ENCODE measurements at places on chromosomes 2 and 18.

GRCh38 chr2:143730953-143731260 is 601.7 kb downstream of the ARHGAP15 start:
- peaks cover 12% of the 10 kb centered on the region for H3K4me1 ChIP-seq
- H3K27me3 ChIP-seq: peaks cover 2% of the 10 kb centered on the region
- no peak overlapping the region for H3K4me3 ChIP-seq
- no peak overlapping the region for H3K27ac ChIP-seq

DNA sequence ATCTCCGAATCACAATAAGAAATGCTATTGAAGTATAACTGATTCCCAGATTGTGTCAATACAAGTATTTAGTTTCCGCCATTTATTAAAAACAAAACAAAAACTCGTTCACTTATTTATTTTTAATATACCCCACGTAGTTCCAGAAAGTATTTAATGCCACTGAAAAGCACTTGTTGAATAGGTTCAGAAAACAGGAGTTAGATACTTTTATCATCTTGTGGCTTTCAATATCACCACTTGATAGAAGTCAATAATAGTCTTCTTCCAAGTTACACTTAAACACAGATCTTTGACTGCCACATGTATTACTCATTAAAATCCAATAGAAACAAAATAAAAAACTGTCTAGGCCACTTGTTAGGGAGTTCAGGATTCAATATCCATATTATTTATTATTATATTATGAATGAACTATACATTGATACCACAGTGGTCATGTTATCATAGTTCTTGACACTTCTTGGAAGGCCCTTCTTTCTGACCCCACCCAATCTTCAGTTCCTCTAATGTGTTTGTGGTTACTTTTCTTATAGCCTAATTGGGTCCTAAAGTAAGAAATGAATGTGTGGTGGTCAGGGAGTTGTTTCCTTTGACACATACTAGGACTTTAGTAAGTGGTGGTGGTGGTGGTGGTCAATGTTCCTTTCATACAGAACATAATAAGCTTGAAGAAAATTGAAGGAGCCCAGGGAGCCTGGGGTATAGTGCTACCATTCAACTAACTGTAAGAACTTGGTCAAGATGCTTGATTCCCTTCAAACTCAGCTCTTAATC is 221.3 kb upstream of the ITGA4 start:
- no peak overlapping the region for H3K27ac ChIP-seq
- H3K27me3 ChIP-seq: no peaks in the 10 kb centered on the region
- DNase-seq: no peak
- no peaks in the 10 kb centered on the region for H3K4me1 ChIP-seq

- no peak overlapping the region for H3K27ac ChIP-seq
- H3K4me3 ChIP-seq: no peak overlapping the region
- H3K36me3 ChIP-seq: no peaks in the 10 kb centered on the region
- DNase-seq: no peak
These were observed 467.1 kb downstream of the SUCLG1 start for GRCh38 chr2:83991992-83992391.

DNA sequence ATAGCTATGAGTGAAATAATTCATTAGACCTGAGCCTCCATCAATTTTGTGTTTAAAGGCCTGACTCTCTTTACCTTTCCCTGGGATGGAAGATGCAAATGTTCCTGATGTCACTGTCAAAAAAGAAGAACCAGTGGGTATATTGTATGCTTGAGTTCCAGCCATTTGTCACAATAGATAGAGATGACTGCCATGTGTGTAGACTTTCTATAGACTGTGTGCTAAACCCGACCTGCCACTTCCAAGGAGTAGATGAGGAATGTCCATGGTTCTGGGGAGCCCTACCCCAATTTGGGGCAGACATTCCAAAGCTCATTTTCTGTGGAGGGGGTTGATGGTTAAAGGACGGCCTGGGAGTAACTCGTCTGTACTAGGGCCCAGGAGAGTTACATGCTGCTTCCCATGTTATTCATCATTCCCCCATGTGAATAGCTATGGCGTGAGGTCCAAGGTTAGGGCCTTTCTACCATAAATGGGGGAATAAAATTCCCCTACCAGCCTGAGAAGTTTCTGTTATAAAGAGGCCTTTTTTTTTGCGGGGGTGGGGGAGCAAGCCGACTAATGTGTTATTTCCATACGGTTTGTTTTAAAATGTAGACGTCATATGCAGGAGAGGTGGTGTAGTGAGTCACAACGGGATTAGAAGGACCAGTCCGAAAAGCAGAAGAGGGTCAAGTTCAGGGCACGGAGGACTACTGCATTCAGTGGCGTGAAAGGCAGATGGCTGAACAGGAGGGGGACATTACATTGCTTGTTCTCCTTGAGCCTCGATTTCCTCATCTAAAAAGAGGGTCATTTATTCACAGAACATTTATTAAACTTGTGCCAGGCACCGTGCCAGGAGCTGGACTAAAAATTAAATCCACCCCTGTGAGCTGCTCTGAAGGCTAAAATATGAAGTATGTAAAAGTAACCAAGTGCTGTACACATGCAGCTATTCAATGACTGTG is 24.0 kb downstream of the IL1B start:
- DNase-seq: no peak
- no peak overlapping the region for H3K27ac ChIP-seq
- H3K4me1 ChIP-seq: peaks cover 21% of the 10 kb centered on the region
- H3K27me3 ChIP-seq: peaks cover 37% of the 10 kb centered on the region

DNA sequence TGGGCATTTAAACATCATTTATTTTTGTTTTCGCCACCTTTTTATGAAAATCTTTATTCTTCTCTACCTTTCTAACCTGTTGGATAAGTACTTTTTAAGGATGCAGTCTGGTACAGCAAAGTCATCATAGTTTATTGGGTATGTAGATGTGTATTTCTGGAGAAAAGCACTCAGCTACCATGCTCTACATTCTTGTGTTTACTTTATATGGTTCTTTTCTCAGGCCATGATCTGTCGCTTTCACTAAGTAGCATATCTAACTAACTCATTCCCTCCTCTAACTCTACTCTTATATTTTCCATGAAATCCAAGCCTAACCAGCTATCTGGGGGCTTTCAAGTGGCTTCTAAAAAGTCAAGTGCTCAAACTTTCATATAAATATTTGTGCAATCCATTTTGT is 25.3 kb upstream of the SETBP1 start:
- H3K27ac ChIP-seq: no peak overlapping the region
- H3K4me1 ChIP-seq: no peaks in the 10 kb centered on the region
- H3K36me3 ChIP-seq: no peaks in the 10 kb centered on the region
- no peaks in the 10 kb centered on the region for H3K27me3 ChIP-seq
- DNase-seq: no peak

- H3K4me3 ChIP-seq: no peak overlapping the region
- DNase-seq: no peak
- peaks cover 4% of the 10 kb centered on the region for H3K27me3 ChIP-seq
These were observed 15.7 kb downstream of the PARD6G start for GRCh38 chr18:80231616-80232015.

- no peaks in the 10 kb centered on the region for H3K36me3 ChIP-seq
- H3K27ac ChIP-seq: peak overlapping the region; percentile 96
- H3K27me3 ChIP-seq: peaks cover 28% of the 10 kb centered on the region
- peak; percentile 44 for DNase-seq
- H3K4me3 ChIP-seq: peak overlapping the region; percentile 54
These were observed 147.3 kb downstream of the BCL11A start for GRCh38 chr2:60406192-60406591.

- no peaks in the 10 kb centered on the region for H3K27me3 ChIP-seq
- no peak for DNase-seq
- H3K36me3 ChIP-seq: peaks cover 49% of the 10 kb centered on the region
- peaks cover 34% of the 10 kb centered on the region for H3K4me1 ChIP-seq
These were observed 16.1 kb downstream of the TPGS2 start for GRCh38 chr18:36812678-36813077.

GRCh38 chr18:63331105-63331504 is 11.5 kb upstream of the BCL2 start:
- H3K27me3 ChIP-seq: peaks cover 6% of the 10 kb centered on the region
- no peak for DNase-seq
- H3K27ac ChIP-seq: no peak overlapping the region
- no peak overlapping the region for H3K4me3 ChIP-seq
- no peaks in the 10 kb centered on the region for H3K4me1 ChIP-seq
- H3K36me3 ChIP-seq: peaks cover 51% of the 10 kb centered on the region

GRCh38 chr2:147382322-147382948 is 462.4 kb upstream of the ACVR2A start:
- no peak overlapping the region for H3K4me3 ChIP-seq
- no peaks in the 10 kb centered on the region for H3K4me1 ChIP-seq
- DNase-seq: no peak
- no peak overlapping the region for H3K27ac ChIP-seq
- no peaks in the 10 kb centered on the region for H3K36me3 ChIP-seq

DNA sequence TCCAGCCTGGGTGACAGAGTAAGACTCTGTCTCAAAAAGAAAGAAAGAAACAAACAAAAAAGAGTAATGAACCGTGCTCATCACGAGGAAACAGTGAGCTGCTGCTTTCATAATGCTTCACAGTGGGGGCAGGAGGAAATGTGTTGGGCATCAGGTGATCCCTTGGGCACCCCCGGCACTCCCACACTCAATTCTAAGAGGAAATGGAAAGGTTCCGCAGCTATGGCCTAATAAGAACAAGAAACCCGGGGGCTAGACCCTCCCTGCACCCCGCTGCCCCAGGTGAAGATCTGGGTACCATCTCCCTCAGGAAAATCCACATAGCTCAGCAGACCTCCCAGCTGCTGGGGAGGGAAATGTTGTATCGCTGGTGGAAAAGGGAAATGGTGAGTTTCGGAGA is 118.9 kb downstream of the LPIN1 start:
- H3K4me1 ChIP-seq: peaks cover 30% of the 10 kb centered on the region
- H3K27me3 ChIP-seq: no peaks in the 10 kb centered on the region
- peaks cover 16% of the 10 kb centered on the region for H3K36me3 ChIP-seq
- H3K4me3 ChIP-seq: no peak overlapping the region
- H3K27ac ChIP-seq: no peak overlapping the region
- no peak for DNase-seq

- H3K36me3 ChIP-seq: peaks cover 67% of the 10 kb centered on the region
- no peaks in the 10 kb centered on the region for H3K27me3 ChIP-seq
- H3K4me1 ChIP-seq: no peaks in the 10 kb centered on the region
- no peak for DNase-seq
- no peak overlapping the region for H3K27ac ChIP-seq
- no peak overlapping the region for H3K4me3 ChIP-seq
These were observed 63.3 kb downstream of the DNAJC10 start for GRCh38 chr2:182779323-182779722.

GRCh38 chr2:212914392-212914791 is 237.0 kb downstream of the IKZF2 start:
- no peaks in the 10 kb centered on the region for H3K36me3 ChIP-seq
- H3K4me3 ChIP-seq: no peak overlapping the region
- H3K27me3 ChIP-seq: no peaks in the 10 kb centered on the region

GRCh38 chr2:104849618-104850141 is 4.2 kb upstream of the POU3F3 start:
- DNase-seq: peak; percentile 89
- no peak overlapping the region for H3K27ac ChIP-seq
- H3K4me1 ChIP-seq: peaks cover 88% of the 10 kb centered on the region
- H3K4me3 ChIP-seq: no peak overlapping the region
- H3K27me3 ChIP-seq: peaks cover 100% of the 10 kb centered on the region

DNA sequence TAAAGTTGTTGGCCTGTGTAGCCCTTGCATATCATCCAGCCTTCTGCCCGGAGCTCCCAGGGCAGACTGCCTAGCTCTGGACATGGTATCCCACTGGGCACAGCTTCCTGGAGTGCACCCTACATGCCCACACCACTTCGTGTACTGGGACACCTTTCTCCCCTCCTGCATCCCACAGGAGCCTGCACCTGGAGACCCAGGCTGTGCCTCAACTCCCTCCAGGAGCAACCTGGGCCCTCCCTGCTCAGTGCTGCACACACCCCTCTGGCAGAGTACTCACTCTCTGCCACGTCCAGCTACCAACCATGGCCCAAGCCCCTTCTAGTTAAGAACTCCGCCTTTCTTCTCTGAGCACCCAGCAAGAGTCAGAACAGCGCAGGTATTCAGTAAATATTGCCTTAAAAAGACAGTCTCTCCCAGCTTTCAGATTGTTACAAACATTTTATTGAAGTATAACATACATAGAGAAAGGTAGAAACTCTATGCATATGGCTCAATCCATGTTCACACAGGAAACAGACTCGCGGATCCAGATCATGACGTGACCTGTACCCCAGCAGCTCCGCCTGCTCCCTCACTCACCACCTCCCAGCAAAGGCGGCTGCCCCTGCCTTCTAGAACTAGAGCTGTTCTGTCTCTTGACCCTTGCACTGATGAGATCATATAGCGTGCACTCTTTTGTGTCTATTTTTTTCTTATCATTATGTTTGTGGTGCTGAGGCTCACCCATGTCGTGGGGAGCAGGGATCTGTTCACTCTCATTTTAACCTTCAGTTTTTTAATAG is 98.4 kb upstream of the MYCN start:
- H3K36me3 ChIP-seq: peaks cover under 1% of the 10 kb centered on the region
- peaks cover 56% of the 10 kb centered on the region for H3K4me1 ChIP-seq
- H3K27ac ChIP-seq: no peak overlapping the region
- H3K4me3 ChIP-seq: no peak overlapping the region
- DNase-seq: no peak
- peaks cover 16% of the 10 kb centered on the region for H3K27me3 ChIP-seq

- no peaks in the 10 kb centered on the region for H3K4me1 ChIP-seq
- peaks cover 65% of the 10 kb centered on the region for H3K36me3 ChIP-seq
- no peaks in the 10 kb centered on the region for H3K27me3 ChIP-seq
- DNase-seq: no peak
- H3K27ac ChIP-seq: peak overlapping the region; percentile 43
- H3K4me3 ChIP-seq: no peak overlapping the region
These were observed 71.6 kb downstream of the C2orf74 start for GRCh38 chr2:61233581-61233980.

DNA sequence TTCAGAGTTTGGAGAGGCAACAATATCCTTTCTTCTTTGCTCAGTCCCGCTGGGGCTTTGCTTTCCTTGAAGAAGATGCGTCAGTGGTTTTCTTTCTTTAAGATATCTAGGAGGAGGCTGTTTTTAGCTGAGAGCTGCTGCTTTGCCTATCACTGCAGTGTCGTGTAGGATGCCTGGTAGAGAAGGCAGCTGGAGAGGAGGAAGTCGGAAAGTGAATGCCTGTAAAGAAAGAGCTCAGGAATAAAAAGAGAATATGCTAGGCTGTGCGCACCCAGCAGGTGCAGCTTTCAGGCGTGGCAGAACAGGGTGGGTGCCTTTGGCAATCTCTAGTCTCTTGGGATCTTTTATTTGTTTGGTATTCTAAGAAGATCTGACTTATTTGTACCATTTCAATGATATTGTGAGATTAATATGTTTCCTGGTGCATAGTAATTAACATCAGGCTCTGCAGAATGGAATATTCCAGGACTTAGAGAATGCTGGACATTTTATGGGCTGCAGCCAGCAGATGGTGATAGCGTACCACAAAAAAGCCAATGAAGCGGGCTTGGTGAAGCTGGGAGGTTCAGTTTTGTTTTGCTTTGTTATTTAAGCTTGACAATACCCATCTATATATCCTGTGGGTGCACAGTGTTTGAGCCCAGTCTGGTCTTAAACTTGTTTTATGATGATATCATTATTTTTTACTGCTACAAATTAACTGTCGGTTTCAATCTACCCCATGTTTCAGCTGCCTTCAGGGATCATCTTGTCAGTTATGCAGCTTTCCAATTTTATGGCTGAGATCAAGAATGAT is 34.9 kb downstream of the CAVIN2 start:
- peak; percentile 61 for DNase-seq
- H3K4me1 ChIP-seq: no peaks in the 10 kb centered on the region
- no peaks in the 10 kb centered on the region for H3K36me3 ChIP-seq
- no peak overlapping the region for H3K4me3 ChIP-seq

- H3K27me3 ChIP-seq: peaks cover 46% of the 10 kb centered on the region
- H3K4me3 ChIP-seq: no peak overlapping the region
- no peaks in the 10 kb centered on the region for H3K36me3 ChIP-seq
These were observed 4.5 kb upstream of the LIMS2 start for GRCh38 chr2:127679680-127680361.

Measured in nephron progenitor cell (in vitro differentiated cells).